ENCODE measurements at places on chromosomes 7 and 10. TPM values are rescaled to one million over a fixed set of nuclear protein-coding genes. Genes with fewer than 3 reads are reported as not detected.

R3HCC1L gene
- total RNA-seq: 16.8 TPM

LEP gene
- total RNA-seq: not detected

TMEM26 gene
- not detected for total RNA-seq

ATG9B gene
- total RNA-seq: 0.28 TPM

NYAP1 gene
- 5.4 TPM for total RNA-seq

TSC22D4 gene
- 32.3 TPM for total RNA-seq

TMEM229A gene
- total RNA-seq: not detected

ACSM6 gene
- not detected for total RNA-seq

All from dermis blood vessel endothelial cell (primary cell).